CD4-positive, alpha-beta T cell treated with Interleukin-1 beta for 1 hour (primary cell): ENCODE measurements at places on chromosomes 4 and X.
A peak's percentile ranks its signal among the peaks of the same experiment; 100 is the strongest.

- peak; percentile 79 for DNase-seq
Observed at GRCh38 chr4:4334798-4335520, 44.9 kb downstream of the ZBTB49 start.

- DNase-seq = no peak
Observed at GRCh38 chr4:155530290-155530689, 136.4 kb upstream of the GUCY1A1 start.

GRCh38 chr4:38413524-38414341, 250.3 kb upstream of the KLF3 start:
- DNase-seq = no peak

DNA sequence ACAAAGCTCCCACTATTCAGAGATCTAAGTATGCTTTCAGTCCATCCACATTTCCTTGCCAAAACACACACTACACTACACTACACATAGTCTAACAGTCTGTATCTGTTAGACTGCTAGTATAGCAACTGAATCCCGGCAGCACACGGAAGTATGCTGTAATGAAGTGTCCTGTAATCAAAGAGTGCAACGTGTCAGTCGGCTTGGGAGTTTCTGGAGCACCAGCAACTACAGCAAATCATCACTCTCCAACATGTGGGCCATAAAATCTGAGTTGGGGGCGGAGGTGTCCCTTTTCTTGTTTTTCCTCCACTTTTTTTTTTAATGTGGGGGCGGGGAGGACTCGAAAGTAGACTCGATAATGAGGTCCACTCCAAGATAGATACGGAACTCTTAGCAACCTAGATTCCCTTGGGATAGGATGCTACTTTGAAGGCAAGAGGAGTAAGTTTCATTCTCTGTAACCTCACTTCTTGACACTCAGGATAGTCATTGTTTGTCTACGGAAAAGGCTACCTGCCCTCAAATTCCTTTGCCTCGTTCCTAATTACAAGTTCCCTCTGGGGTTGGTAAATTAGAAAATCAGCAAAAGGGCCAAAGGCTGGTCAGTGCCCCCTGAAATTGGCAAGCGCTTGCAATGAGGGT, 722 bp downstream of the SLC10A7 start:
- peak; percentile 30 for DNase-seq

GRCh38 chr4:75011131-75011795, 78.3 kb downstream of the PARM1 start:
- no peak for DNase-seq

GRCh38 chr4:40564815-40565483, 64.7 kb downstream of the RBM47 start:
- no peak for DNase-seq

GRCh38 chr4:15755321-15756155, 22.6 kb upstream of the CD38 start:
- no peak for DNase-seq

- no peak for DNase-seq
Observed at GRCh38 chrX:7074148-7074907, 73.2 kb upstream of the STS start.

- no peak for DNase-seq
Observed at GRCh38 chr4:106034751-106035150, 139.5 kb downstream of the NPNT start.

DNA sequence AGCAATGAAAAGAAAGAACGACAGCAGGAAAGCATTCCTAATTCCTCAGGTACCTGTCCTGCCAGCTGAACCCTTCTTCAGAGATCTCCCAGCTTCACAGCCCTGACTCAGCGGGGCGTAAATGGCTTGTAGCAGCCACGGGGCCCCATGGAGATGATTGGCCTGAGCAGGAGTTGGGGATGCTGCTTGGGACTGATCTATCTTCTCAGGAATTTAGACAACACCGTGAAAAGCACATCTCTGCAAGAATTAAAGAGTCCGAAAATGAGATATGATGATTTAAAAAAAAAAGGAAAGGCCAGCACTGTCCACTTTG, 22.5 kb upstream of the SLC25A4 start:
- no peak for DNase-seq

DNA sequence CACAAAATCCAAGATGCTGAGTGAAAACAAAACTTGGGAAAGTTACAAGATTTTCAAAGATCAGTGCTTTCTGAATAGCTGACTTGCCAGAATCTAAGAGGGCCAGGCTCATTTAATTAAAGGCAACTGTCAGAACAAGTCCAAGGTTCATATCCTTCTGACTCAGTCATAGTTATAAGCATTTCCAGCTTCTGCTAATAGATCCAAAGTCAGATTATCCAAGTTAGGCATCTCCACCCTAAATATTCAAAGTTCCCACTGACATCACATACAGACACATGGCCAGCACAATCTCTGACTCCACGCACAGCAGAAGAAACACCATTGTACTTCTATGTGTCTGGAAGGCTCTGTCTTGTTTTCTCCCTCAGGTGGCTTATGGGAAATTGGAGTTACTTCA, 41.8 kb downstream of the GASK1B start:
- no peak for DNase-seq

DNA sequence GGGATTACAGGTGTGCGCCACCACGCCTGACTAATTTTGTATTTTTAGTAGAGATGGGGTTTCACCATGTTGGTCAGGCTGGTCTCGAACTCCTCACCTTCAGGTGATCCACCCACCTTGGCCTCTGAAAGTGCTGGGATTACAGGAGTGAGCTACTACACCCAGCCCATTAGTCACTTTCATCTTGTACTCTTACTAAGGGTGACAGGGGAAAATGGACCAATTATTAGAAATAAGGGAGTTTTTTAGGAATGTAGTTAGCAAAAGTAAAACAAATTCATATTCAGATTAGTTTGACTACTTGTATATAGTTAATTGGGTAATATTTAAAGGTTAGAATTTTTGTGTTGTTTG, 26.1 kb downstream of the SMARCA5 start:
- no peak for DNase-seq

DNA sequence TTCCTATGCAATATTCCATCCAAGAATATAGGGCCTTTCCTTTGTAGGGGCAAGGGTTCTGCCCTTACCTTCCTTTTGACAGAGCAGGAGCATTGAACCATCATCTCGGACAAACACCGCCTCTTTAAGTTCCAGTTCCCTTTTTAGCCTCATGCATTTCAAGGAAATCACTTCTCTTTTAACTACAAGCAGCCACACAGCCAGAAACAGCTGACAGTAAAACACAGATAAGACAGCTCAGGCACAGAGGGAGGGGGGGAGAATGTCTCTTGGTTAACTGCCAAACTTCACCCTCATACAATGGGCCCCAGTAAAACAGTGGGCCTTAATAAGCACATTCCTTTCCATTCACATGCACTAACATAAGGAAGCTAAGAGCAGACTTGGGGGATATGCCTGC, 648.3 kb downstream of the GABRG1 start:
- DNase-seq = no peak

DNA sequence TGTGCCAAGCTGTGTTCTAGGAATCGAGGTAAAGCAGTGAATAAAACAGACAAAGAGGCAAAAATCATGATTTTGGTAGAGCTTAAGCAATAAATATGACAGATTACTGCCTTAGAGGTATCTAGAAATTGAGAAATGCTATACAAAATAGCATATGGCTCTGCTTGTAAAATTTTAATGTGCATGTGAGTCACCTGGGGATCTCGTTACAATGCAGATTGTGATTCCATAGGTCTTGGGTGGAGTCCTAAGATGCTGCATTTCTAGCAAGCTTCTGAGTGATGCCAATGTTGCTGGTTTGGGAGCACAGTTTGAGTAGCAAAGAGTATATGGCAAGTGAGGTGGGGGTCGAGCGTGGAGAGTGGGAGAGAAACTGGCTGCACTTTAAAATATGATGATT, 697.3 kb upstream of the MAGEB2 start:
- DNase-seq = no peak

DNA sequence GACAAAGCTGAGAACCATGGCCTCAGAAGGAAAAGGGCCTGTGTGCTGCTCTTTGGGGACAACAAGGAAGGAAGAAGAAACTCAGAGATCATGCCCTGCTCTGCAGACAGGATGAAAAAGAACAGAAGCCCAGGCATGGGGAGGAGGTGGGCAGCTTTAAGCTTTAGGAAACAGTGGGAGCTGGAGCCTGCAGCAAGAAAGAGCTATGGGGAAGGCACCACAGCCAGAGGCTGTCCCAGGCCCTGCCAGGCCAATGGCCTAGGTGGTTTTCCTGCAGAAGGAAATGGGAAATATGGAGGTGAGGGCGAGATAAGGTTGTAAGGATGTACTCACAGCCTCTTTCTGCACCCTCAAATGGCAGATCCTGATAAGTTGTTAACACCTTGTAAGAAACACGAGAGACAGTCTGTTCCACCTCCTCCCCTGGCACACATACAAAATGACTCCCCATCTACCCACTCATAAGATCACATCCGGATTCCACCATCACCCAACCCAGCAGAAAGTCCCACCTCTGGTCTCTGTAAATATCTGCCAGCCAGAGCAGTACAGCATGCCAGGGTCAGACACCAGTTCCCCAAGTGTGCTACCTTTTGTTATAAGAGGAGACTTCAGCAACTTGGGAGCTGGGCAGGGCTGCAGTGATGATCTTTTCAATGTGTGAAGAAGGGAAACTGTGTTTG, 105.2 kb downstream of the RTL5 start:
- no peak for DNase-seq

GRCh38 chrX:105822138-105823091, at the start of gene NRK:
Gene NRK, plus strand, starts transcription at chrX:105822539. Its CDS starts 307 bp downstream, at chrX:105822846.
- DNase-seq = no peak

GRCh38 chr4:176238157-176238610, 30.8 kb downstream of the ASB5 start:
- no peak for DNase-seq

GRCh38 chrX:14694611-14695010, 165.3 kb downstream of the GLRA2 start:
- DNase-seq = no peak

DNA sequence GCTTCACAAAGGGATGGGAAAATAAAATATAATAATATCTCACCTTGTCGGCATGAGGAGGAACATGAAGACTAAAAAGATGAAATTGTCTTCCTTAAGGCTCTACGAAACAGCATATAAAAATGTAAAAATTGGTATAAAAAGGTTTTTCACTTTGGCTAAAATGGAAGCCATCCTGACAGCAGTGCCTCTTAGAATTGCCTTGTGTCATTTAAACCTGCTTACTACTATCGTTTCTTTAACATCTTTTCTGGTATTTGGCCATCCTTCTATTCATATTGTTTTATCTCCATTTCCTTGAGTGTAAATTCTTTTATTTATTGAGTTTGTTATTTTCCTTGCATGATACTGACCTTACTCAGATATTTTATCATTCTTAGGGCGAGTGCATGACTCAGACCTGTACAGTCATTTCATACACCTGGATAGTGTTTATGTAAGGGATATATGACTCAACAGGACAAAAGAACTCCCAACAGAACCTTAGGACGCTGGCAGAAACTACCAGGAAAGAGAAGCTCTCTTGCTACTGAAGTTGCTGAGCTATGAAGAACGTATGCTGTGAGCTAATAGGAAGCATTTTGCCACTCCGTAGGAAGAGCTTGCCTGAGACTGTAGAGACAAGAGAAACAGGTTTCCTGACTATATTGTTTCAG, 5.8 kb upstream of the CDKN2AIP start:
- no peak for DNase-seq

DNA sequence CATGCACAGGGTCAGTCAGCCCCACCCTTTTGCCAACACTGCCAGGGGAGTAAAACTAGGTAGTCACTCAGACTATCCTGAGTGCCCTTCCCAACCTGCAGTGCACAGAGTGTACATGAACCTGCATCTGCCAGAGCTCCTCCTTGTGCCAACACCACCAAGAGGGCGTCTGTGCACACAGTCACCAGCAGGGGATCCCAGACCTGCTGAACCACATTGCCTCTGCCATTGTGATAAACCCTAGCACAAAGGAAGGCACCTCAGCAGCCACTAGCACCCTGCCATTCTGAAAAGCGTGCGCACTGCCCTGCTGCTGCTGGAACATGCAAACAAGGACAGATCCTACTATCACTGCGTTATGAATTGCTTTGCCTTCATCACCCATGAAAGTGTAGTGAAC, 247.8 kb upstream of the POU3F4 start:
- no peak for DNase-seq

GRCh38 chr4:180350901-180351300, 1892.3 kb upstream of the TENM3 start:
- DNase-seq = no peak

DNA sequence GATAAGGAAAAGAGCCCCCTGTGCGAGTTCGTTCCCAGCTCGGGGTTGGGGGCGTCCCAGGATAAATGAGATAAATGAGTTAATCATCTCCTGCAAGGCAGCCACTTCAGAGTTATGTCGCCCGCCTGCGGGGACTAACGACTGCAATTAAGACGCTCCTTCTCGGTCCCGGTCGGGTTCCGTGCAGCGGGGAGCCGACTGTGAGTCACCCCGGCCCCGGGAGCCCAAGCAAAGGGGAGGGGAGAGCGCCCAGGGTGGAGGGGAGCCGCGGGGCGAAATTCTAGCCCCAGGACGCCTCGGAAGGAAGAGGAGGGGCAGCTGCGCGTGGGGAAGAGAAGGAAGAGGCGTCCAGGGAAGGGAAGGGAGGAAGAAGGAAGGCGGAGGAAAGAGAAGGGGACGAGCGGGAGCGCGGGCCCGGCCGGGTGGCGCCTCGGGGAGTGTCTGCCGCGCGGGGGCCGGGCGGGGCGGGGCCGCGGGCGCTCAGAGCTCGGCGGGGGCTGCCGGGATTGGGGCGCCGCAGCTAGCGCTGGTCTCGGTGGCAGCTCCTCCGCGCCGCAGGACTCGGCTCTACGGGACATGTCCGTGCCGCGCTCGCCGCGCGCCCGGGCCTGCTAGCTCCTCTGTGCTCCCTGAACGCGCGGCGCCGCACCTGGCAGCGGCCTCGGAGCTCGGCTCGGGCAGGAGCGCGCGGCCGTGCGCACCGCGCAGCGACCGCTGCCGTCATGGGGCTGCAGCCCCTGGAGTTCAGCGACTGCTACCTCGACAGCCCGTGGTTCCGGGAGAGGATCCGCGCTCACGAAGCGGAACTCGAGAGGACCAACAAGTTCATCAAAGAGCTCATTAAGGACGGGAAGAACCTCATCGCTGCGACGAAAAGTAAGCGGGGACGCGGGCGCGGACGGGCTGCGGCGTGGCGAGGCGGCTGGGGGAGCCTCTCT, at the start of gene ARHGAP10:
Gene ARHGAP10 (plus strand): TSS at position 509 of the 938 bp plus-strand sequence. CDS start 214 bp downstream, at position 723.
- peak; percentile 60 for DNase-seq

DNA sequence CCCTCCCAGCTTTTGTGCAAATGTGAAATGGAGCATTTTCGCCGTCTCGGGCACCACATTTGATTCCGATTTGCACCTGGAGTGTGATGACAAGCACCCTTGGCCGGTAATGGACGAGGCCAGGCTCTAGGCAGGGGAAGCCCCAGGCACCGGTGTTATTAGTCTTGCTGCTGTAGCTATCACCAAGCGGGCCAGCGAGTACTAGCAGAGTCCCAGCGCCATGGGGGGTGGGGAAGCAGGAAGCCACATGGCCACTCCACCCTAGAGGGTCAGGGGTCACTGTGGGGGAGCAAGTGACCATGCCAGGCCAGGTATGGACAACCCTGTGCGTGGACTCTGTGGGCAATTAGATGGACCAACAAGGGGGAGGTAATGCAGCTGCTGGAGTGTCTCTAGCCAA, 88.8 kb downstream of the CPZ start:
- DNase-seq = no peak

- no peak for DNase-seq
Observed at GRCh38 chr4:168643111-168643795, 146.4 kb downstream of the PALLD start.
